ENCODE measurements at places on chromosomes 6 and 20.

DNA sequence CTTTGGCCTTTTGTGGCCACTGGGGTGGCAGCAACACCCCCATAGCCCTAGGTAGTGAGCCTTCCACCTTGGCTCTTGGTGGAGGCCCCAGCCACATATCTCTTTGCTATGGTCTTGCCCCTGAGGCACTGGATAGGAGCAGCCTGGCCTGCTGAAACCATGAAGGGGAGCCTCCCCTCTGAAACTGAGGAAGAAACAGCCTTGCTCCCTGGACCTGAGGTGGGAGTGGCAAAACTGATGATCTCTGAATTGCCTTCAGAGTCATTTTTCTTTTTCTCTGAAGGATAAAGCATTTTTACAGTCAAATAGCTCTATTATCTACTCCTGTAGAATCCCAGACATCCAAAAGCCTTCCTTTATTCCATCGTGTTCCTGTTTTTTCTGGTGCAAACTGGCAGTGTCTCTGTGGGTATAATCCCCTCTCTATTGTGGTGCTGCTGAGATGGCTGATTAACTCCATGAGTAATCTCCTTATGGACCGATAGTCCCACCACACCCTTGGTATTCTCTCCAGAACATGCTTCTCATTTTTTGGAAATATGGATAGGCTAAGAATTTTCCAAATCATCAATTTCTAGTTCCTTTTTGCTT, 22.0 kb upstream of the PRSS35 start:
- DNase-seq, result no peak

DNA sequence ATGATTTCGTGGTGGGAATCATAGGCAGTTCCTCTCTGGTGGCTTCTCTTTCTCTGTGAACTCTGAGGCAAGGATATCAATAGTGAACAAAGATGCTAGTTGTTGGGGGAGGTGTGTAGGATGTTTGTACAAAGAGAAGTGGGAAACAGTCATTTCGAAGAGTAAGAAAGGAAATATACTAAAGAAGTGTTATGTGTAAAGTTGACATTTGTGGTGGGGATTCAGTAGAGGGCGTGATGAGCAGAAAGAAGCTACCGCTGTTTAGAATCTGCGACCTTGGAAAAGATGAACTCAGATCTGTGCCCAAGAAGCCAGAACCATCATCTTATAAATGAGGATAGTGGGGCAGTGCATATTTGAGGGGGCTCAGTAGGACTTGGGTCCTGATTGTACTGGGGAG, 11.4 kb downstream of the SLC35F1 start:
- no peak for DNase-seq

DNA sequence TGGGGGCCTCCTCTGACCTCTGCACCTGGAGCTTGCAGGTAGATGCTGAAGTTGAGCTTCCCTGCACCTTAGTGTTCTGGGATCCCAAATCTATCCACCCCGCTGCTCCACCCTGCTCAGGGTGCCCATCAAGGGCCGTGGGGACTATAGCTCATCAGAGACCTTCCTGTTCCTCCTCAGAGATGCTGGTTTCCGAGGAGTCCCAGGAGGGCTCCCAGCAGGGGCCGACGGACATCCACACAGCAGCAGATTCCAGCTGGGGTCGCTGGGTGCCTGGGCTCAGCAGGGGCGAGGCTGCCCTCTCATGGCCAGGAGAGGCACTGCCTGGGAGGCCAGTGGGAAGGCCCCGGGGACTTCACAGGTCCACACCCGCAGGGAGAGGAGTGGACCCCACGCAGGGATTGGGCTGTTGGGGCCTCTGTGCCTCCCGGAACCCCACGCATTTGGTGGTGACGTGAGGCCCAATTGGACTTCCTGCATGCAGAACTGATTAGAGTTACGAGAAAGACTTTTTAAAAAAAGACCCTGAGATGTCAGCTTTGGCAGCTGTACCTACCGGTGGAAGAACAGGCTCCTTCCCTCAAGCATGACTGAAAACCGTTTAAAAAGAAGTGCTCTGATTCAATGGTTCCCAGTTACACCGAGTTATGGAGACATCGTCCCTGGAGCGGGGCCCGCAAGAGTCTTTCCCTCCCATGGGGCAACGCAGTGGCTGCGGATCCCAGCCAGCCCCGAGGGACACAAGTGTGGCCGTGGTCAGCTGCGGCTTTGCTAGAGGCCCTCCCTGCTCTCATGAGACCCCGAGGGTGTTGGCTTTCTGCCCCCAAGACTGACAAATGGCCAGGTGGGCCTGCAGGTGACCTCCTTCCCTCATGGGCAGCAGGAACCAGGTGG, 25.3 kb upstream of the SLCO4A1 start:
- DNase-seq, result peak; percentile 50

GRCh38 chr6:113642714-113643406, 214.3 kb upstream of the MARCKS start:
- DNase-seq, result no peak

- DNase-seq, result no peak
Measured at GRCh38 chr6:148682990-148683389, 63.8 kb upstream of the UST start.

DNA sequence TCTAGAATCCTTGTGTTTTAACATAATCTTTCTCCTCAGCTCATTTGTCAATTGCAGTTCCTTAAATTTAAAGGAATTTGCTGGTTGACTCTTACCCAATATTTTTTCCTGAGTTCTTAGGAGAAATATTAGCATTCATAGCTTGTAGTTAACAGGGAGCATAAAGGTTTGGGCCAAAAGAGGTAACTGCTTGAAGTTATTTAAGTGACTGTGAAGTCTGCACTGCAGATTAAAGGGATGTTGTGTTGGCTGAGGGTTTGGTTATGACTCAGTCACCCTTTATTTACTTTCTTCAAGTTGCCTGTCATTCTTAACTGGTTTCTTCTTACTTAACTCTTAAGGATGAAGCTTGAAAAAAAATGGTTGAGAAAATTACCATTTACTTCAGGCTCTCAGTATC, 220.3 kb upstream of the LAMP5 start:
- DNase-seq, result no peak

GRCh38 chr20:62320581-62321354, 18.0 kb downstream of the ADRM1 start:
- no peak for DNase-seq

DNA sequence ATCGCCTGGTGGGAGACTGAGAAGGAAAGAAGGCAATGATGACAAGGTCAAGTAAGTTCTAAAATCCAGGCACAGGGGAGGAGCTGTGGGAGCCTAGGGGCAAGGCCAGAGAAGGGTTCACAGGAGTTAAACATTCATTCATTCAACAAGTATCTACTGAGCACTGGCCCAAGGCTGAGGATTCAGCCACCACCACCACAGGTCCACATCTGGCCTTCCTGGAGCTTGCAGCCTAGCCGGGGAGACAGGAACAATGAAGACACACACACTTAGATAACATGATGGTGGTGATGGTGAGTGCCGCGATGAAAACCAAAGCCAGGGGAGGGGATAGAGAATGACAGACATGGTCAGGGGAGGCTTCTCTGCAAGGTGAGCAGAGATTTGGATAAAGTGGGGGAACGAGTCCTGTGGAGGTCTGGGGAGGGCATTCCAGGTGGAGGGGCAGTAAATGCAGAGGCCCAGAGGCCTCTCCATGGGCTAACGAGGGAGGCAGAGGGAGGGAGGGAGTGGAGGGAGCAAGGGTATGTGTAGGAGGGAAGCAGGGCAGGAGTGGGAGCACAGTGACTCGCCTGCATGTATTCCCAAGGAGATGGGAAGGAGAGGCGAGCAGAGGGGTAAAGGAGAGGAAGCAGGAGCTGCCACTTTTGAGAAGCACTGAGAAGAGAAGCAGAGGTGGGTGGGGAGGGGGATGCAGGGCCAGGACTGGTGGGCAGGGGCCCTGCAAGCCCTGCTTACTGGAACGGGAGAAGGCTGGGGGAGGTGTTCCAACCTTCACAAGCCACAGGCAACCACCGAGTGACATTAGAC, 10.5 kb upstream of the RSPO4 start:
- no peak for DNase-seq
